ENCODE measurements at places on chromosomes 11 and 22. TPM values are rescaled to one million over a fixed set of nuclear protein-coding genes. Genes with fewer than 3 reads are reported as not detected.

DNA sequence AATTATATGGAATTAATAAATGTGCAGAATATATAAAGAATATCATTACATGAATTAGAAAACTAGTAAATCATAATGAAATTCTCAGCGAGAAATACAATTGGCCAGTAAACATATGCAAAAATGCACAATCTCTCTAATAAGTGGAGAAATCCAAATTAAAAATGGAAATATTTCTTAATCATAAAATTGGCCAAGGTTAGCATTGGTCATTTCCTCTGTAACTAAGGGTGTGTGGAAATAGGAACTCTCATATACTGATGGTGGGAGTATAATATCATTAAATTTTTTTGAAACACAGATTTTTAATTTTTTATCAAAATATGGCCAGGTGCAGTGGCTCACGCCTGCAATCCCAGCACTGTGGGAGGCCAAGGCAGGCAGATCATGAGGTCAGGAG, 7.6 kb upstream of the ZNF74 start:
- no peaks in the 10 kb centered on the region for H3K36me3 ChIP-seq
- peaks cover 18% of the 10 kb centered on the region for H3K27me3 ChIP-seq
- H3K4me3 ChIP-seq: no peak overlapping the region
- no peak for DNase-seq
- H3K4me1 ChIP-seq: no peaks in the 10 kb centered on the region

- peaks cover 5% of the 10 kb centered on the region for H3K4me1 ChIP-seq
- no peak overlapping the region for H3K27ac ChIP-seq
- H3K4me3 ChIP-seq: no peak overlapping the region
- no peak for DNase-seq
Measured at GRCh38 chr11:100861212-100861611, 174.1 kb downstream of the ARHGAP42 start.

DNA sequence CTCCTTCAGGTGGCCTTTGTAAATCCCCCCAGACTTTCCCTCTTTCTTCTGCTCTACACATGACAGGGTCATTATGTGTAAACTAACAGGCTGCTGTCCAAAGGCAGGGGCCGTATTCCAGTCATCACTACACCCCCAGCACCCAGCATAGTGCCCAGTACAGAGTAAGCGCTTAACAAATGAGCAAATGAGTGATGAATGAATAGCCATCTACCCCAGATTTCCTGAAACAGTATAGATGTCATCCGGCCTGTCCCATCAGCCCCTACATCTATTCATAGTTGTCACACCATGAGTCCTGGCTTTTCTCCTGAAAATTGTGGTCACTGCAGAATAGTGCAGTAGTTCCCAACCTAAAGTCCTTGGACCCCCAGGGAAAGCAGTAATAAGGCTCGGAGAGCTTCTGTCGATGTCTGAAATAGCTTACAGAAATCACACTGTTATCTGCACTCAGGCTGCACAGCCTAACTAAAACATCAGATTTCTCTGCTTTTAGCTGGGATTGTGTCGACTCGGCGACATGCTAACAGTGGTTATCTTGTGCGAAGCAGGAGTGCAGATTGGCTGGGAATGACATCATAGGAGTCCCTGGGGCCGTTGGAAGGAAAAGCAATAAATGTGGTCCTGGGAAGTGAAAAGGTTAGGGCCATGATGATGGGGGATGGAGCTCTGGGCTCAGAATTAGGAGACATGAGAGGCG, 143.8 kb upstream of the NECTIN1 start:
- H3K27me3 ChIP-seq: peaks cover 32% of the 10 kb centered on the region
- H3K27ac ChIP-seq: no peak overlapping the region
- no peak for DNase-seq
- H3K4me3 ChIP-seq: no peak overlapping the region

GRCh38 chr11:134678744-134679143, 266.7 kb upstream of the B3GAT1 start:
- H3K27me3 ChIP-seq: no peaks in the 10 kb centered on the region
- H3K4me1 ChIP-seq: no peaks in the 10 kb centered on the region
- no peak for DNase-seq
- no peak overlapping the region for H3K27ac ChIP-seq
- H3K36me3 ChIP-seq: no peaks in the 10 kb centered on the region
- no peak overlapping the region for H3K4me3 ChIP-seq

Gene CCDC73
- not detected for total RNA-seq

Gene CLDN25
- not detected for total RNA-seq

Gene CST6
- not detected for total RNA-seq

GRCh38 chr11:73999581-74000306, 9.1 kb downstream of the UCP3 start:
- H3K36me3 ChIP-seq: no peaks in the 10 kb centered on the region
- no peak overlapping the region for H3K4me3 ChIP-seq
- no peaks in the 10 kb centered on the region for H3K27me3 ChIP-seq
- H3K4me1 ChIP-seq: no peaks in the 10 kb centered on the region

Data from astrocyte (in vitro differentiated cells and primary cell).